Osteocyte (in vitro differentiated cells): ENCODE measurements at places on chromosomes 16 and 17. TPM values are rescaled to one million over a fixed set of nuclear protein-coding genes. Genes with fewer than 3 reads are reported as not detected.

DNA sequence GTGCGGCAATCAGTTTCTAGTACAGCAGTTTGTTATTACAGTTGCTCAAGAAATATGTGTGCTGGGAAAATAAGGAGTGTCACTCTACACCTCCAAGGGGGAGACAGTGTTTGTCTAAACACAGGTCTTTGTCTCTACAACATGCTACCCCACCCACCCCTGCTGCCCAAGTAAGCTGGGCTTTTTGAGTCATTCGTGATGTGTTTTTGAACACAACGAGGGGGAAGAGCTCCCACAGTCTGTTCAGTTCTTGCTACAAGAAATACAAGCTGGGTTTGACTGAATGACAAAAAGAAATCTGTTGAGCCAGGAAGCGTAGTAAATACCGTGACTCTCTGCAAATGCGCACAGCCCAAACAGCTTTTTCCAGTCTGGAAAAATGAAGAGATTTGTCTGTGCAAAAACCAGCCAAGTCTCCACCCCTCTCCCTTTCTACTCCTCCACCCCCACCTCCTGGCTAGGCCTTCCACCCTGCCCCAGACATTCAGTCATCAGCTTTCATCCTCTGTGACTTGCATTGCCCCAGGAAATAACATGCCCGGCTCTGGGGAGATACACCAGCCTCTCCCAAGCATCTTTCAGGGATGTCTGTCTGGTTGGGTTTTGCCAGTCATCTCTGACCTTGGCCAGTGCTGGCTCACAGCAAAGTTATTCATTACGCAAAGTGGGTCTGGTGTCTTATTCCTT lies 25.7 kb downstream of the CHD9 start:
- peak overlapping the region; percentile 95 for H3K27ac ChIP-seq
- H3K36me3 ChIP-seq: peaks cover 4% of the 10 kb centered on the region
- peak overlapping the region; percentile 41 for H3K4me3 ChIP-seq
- H3K27me3 ChIP-seq: no peaks in the 10 kb centered on the region

ABAT gene
- 2.7 and 3.0 TPM in 2 replicates for total RNA-seq

DCUN1D3 gene
- total RNA-seq: 19.3 and 19.6 TPM in 2 replicates

GRCh38 chr16:72015124-72015523 lies 6.6 kb downstream of the DHODH start:
- DNase-seq: no peak
- no peak overlapping the region for H3K27ac ChIP-seq
- H3K4me3 ChIP-seq: no peak overlapping the region

DNA sequence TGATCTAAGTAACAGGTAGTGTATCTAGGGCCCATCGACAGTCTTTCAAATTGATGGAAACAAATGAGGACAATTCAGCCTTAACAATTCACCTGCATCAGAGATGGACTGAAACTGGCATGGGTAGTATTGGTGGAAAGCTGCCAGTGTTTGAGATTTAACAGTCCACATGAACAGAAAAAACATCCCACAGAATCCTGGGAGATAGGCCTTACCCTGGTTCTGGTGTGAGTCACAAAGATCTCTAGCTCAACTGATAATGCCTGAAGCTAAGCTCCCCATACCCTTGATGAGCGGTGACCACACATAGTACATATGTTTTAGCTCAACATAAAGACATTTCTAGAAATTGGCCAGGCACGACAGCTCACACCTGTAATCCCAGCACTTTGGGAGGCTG lies 21.9 kb downstream of the CRK start:
- H3K4me3 ChIP-seq: no peak overlapping the region
- no peak overlapping the region for H3K27ac ChIP-seq
- no peak for DNase-seq
- peaks cover 29% of the 10 kb centered on the region for H3K4me1 ChIP-seq
- no peaks in the 10 kb centered on the region for H3K27me3 ChIP-seq

DNA sequence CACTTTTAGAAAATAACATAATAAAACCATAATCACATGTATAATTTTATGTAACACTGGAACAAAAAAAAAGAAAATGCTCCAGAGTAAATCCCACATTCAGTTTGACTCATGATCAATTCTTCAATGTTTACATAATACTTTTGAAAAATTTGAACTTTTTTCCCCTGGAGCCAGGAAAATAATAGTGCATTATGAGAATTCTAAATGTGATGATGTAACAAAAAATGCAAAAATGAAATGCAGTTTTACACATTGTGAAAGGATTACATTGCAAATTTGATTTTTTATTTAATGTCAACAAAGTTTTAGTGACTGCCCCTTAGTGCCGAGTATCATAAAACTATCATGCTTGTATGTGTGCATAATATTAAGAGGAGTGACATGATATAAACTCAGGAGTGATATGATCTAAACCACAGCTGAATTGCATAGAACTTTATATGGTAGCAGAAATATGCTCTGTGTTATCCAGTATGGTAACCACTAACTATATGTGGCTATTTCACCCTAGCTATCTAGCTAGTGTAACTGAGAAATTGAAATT lies 238.2 kb downstream of the CDH8 start:
- no peak overlapping the region for H3K4me3 ChIP-seq
- no peak for DNase-seq
- H3K4me1 ChIP-seq: peaks cover 61% of the 10 kb centered on the region
- H3K27me3 ChIP-seq: no peaks in the 10 kb centered on the region
- H3K36me3 ChIP-seq: no peaks in the 10 kb centered on the region
- peak overlapping the region; percentile 29 for H3K27ac ChIP-seq

DNA sequence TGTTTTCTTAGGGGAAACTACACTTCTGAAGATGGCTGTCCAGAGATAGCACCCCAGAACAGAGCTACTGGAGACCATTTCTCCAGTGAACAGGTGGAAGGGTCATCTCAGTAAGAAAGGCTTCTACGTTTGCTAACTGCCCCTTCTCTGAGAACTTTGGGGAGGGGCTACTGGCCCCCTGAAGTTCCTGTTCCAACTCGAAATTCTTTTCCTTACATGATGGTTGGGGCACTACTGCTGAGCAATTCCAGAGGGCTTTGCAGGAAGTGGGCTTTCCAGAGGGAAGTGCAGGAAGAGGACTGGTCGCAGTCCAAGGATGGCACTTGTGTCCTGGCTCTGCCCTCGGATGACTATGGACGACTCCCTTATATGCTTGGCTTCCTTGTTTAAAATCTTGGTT lies 31.2 kb downstream of the TOM1L2 start:
- no peak overlapping the region for H3K4me3 ChIP-seq
- no peaks in the 10 kb centered on the region for H3K27me3 ChIP-seq
- peak overlapping the region; percentile 21 for H3K27ac ChIP-seq
- DNase-seq: no peak
- peaks cover 79% of the 10 kb centered on the region for H3K4me1 ChIP-seq
- H3K36me3 ChIP-seq: no peaks in the 10 kb centered on the region

DNA sequence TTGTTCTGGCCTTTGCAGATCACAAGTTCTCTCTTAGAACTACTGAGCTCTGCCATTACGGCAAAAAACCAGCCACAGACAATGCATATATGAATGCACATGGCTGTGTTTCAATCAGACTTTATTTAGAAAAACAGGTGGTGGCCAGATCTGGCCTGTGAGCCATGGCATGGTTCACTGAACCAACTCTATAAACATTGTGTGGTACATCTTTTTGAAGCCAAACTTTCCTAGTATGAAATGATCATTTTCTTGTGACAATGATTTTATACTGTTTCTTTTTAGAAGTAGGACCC lies 65.9 kb upstream of the AMZ2 start:
- H3K27me3 ChIP-seq: peaks cover 7% of the 10 kb centered on the region
- H3K27ac ChIP-seq: no peak overlapping the region
- H3K4me1 ChIP-seq: peaks cover 6% of the 10 kb centered on the region

GRCh38 chr17:82285141-82285540 lies 11.6 kb upstream of the CSNK1D start:
- peaks cover 37% of the 10 kb centered on the region for H3K4me1 ChIP-seq
- H3K27ac ChIP-seq: peak overlapping the region; percentile 70
- H3K4me3 ChIP-seq: no peak overlapping the region
- no peaks in the 10 kb centered on the region for H3K36me3 ChIP-seq
- no peaks in the 10 kb centered on the region for H3K27me3 ChIP-seq
